ENCODE measurements at places on chromosomes 12 and 14.
A peak's percentile ranks its signal among the peaks of the same experiment; 100 is the strongest.

DNA sequence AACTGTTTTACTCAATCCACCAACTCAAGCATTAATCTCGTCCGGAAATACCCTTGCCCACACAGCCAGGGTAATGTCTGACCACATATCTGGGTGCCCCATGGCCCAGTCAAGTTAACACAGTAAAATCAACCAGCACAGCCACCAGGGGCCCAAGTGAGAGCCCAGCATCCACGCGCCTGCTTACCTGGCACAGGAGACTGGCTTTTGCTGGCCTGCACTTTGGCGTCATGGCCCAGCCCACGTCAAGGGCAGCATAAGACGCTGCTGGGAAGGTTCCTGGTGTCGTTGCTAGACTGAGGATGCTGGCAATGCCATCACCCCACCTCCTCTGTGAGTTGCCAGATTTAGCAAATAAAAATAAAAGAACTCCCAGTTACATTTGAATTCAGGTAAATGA, 53.6 kb upstream of the BCL11B start:
- DNase-seq: no peak

GRCh38 chr12:109968801-109969200, 27.4 kb downstream of the GIT2 start:
- DNase-seq: no peak

GRCh38 chr12:46629331-46630229, 196.2 kb downstream of the SLC38A4 start:
- no peak for DNase-seq

- no peak for DNase-seq
These were observed 136.6 kb downstream of the MON2 start for GRCh38 chr12:62603061-62603810.

GRCh38 chr12:26728205-26729050, 104.6 kb downstream of the ITPR2 start:
- no peak for DNase-seq

DNA sequence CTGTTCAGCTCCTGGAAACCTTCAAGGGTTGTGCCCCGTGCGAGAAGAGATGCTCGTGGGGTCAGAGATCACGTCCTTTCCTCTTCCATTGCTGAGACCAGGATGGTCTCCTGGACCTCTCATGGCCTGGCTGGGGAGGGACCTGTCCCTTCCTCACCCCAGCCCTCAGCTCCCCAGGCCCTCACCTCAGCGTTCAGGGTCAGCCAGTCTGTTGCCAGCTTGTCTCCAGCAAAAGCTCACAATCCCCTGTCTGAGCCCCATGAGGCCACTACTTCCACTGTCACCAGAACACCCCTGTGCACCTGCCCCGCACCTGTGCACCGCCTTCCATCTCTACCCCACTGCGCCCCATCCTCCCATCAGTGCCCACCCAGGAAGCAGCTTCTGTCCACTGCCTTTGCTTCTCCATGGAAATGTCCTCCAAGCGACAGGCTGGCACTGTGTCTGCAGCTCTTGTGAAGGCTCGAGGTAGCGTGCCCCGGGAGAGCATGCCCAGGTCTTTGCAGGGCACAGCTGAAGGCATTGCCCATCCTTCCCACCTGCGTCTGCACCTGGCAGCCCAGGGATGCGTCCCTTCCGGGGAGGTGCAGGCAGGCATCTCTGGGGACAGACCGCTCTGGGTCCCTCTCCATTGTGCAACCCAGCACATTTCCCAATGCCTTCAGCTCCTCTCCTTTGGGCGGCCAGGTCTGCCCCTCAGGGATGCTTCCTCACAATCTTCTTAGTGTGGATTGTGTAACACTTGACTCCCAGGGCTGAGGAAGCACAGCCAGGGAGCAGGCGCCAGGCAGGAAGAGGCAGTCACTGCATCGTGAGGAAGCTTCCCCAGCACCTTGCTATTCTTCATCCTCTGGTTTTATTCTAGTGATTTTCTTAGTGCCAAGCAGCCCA, 179.6 kb downstream of the ADGRD1 start:
- no peak for DNase-seq

GRCh38 chr12:55188974-55189556, 31.8 kb upstream of the OR10A7 start:
- peak; percentile 81 for DNase-seq

DNA sequence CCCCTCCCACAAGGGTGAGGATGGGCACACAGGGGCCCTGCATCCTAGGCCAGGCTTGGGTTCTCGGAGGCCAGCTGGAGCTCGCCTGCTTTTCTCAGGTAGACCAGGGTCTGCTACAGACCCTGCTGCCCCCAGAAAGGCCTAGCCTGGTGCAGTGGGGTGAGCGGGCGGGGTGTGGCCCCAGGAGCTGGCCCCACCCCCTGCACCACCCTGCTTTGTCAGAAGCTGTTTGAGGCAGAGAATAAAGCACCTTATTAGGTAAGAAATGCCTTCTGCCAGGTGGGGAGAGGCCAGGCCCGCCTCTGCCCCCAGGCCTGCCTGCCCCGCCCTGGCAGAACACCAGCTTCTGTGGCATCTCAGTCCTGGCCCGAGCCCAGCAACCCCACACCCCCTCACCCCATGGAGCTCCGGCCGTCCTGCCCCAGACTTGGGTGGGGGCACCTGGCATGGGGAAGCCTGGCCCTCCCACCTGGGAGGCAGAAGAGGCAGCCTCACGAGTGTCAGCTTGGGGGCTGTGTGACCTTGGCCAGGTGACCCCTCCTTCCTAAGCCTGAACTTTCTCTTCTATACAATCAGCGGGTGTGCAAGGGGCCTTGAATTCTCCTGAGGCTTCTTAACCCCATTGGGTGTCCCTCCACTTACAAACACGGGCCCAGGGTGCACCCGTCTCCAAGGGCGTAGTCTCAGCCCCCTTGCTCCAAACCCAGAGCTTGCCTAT, 43.2 kb downstream of the KRT80 start:
- no peak for DNase-seq

- no peak for DNase-seq
These were observed at the start of gene ITPR2 for GRCh38 chr12:26832822-26833742. TSS of gene ITPR2 (minus strand) at chr12:26833194. CDS start at chr12:26832781, 413 bp downstream.

GRCh38 chr14:82710267-82710841, 1176.7 kb upstream of the SEL1L start:
- DNase-seq: peak; percentile 28

DNA sequence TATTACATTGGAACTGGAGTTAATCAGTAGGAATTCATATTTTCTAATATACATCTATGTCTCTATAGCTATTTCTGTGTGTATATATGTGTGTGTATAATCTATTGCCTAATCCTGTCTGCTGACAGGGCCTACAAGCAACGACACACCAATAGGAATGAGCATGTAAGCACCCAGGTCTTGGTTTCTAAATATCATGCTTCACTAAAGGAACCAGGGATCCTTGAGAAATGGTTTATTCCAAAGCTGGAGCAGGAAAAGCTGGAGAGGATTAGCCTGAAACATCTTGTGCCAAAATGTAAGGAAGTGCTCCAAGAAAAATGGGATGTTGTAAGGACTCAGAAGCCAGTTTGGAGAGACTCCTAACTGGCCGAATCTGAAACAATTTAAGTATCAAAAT, 29.3 kb upstream of the LGALS3 start:
- DNase-seq: no peak

GRCh38 chr12:88383405-88383804, 196.9 kb downstream of the KITLG start:
- DNase-seq: no peak

- no peak for DNase-seq
These were observed 19.8 kb downstream of the DIP2B start for GRCh38 chr12:50524621-50525020.

DNA sequence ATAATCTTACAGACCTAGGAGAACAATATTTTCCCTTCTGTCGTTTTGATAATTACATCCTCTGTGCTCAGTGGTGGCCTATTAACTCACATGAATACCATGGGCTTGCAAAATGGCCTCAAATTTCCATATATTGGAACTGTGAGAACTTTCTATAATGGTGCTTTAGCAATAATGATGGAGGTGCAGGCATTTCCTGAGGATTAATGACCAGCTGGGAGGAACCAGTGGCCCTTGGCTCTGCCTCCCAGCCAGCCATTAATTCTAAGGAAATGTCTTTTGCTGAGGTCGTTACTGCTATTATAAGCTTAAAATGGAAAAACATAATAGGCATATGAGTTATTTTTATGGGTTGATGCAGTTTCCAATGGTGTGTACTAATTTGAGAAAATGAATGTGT, 33.6 kb downstream of the HMGA2 start:
- no peak for DNase-seq

DNA sequence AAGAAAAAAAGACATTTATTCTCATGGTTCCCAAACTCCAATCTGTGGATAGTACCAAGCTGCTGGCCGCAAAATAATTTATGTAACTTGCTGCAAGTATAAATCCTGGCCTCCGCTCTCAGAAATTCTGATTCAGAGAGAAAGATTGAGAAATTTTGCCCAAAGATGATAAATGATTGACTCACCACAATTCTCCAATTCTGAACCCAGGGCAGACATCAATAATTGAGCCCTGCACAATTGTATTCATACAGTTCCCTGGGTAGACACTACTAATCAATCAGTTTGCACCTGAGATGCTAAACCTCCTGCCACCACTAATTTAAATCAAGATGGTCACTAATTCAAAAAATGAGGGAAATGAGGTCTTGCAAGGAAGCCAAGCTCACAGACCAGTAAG, 38.2 kb downstream of the TRPV4 start:
- no peak for DNase-seq

DNA sequence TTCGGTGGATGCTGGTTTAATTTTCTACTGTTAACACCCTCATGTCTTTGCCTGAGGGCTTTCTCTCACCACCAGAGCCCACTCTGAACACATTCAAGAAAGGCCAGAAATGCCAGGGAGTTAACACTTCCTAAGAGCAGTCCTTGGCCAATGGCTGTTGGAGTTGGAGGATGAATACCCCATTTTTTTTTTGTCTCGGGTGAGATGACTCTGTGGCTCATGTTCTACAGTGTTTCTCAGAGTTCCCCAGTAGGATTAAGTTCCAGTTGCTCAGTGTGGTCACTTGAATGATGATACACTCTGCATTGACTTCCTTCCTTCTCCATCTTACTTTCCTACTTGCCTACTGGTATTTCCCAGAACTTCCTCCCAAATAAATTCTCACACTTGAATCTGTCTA, 65.8 kb downstream of the FOS start:
- no peak for DNase-seq

GRCh38 chr14:96754845-96755184, 42.4 kb upstream of the VRK1 start:
- DNase-seq: no peak

DNA sequence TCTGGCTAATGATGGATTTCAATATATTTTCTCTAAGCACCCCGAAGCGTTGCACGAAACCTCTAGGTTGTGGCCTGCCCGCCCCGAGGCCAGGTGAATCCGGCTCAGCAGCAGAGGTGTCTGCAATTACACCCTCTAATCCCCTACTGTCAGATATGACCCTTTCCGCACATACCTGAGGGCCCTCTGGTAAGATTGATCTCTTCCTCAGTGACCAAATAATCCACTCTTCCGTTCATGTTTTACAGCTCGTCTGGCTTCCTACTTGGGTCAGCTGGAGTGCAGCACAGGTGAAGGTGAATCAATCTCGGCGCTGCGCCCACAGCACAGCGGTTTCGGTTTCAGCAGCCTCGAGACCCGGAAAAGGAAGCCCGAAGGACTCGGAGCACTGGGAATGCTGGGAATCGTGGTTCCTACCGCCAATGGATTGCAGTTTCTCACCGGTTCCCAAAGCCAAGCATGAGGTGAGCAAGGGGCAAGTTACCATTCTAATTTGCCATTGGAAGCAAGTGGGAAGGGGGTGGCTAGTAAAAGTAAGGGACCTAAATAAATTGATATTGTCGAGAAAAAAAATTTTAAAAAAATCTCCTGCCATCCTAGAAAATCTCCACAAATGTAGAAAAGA, at the start of gene SYNJ2BP:
SYNJ2BP (minus strand) TSS at position 366 of the 625 bp plus-strand sequence; CDS start at position 239, 127 bp downstream.
- peak; percentile 30 for DNase-seq

GRCh38 chr12:55684761-55685370, 22.8 kb downstream of the ITGA7 start:
- no peak for DNase-seq

GRCh38 chr12:13769273-13769672, 212.1 kb downstream of the GRIN2B start:
- DNase-seq: no peak

GRCh38 chr12:93734784-93735183, 57.6 kb downstream of the CRADD start:
- DNase-seq: no peak

- no peak for DNase-seq
These were observed 12.5 kb upstream of the GLIPR1L2 start for GRCh38 chr12:75378354-75378753.

- no peak for DNase-seq
These were observed 251.9 kb upstream of the ATXN7L3B start for GRCh38 chr12:74285773-74286172.

- DNase-seq: no peak
These were observed 96.4 kb upstream of the MON2 start for GRCh38 chr12:62370189-62370588.

GRCh38 chr12:75655315-75655806, 144.0 kb upstream of the KRR1 start:
- DNase-seq: no peak

- DNase-seq: no peak
These were observed 346.9 kb upstream of the FKBP4 start for GRCh38 chr12:2447861-2448260.

- no peak for DNase-seq
These were observed 2.4 kb downstream of the SLC11A2 start for GRCh38 chr12:51023625-51024382.

GRCh38 chr12:115261691-115262398, 577.9 kb upstream of the TBX3 start:
- DNase-seq: no peak

GRCh38 chr12:18281941-18282340, 20.6 kb downstream of the PIK3C2G start:
- DNase-seq: no peak

DNA sequence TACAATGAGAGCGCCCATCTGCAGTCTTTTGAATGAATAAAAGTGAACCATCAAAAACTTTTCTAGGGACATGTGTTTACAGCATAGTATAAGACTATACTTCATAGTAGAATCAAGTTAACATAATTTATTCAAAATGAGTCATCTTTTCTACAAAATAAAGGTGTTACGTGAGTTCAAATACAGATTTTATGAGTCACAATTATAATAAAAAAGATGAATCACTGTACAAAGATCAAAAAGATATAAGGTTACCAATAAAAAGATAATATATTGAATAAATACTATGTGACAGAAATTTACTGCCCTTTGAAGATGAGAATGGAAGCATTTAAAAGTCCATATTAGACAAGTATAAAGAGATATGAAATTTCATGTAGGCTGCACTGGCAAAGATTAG, 2.8 kb downstream of the MBIP start:
- no peak for DNase-seq

DNA sequence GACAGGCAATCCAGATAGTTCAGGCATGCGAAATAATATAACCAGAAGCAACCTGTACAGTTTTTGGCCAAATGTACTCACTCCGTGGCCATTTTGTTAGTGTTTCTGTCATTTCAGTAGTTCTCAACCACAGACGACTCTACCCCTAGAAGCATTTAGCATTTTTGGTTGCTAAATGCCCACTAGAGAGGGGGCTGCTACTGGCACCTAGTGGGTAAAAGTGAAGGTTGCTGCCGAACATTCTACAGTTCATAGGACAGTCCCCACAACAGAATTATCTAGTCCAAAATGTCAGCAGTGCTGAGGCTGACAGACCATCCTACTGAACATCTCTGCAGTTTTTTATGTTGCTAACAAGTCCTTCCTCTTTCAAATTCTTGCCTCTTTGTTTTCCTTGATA, 107.4 kb downstream of the TSHR start:
- no peak for DNase-seq
